ENCODE measurements at places on chromosomes 6 and 20.

DNA sequence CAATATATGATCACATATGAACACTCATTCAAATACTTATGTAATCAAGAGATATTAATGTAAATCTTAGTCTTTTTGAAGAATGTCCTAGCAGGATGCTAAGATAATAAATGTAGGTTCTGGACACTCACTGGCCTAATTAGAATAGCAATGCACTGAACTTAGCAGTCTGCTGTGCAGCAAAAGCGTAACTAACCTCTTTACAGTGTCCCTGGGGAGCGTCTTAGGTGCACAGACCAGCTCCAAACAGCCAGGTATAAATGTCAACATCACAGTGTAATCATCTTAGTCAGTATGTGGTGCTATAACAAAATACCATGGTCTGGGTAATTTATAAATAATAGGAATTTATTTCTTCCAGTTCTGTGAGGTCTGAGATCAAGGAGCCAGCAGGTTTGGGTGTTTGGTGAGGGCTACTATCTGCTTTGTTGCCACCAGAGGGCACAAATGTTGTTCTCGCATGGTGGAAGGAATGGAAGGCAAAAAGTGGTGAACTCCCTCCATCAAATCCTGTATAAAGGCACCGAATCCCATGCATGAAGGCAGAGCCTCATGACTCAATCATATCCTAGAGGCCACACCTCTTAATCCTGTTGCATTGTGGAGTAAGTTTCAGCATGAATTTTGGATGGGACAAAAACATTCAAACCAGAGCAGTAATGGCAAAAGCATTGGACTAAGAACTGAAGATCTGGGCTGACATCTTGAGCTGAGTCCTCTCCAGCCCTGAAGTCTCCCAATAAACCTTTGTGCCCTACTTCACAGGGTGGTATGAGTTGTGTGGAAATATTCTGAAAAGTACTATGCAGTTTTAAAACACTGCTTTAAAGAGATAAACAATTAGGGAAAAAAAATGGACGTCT lies 41.8 kb upstream of the FOXO3 start:
- DNase-seq: peak; percentile 44

DNA sequence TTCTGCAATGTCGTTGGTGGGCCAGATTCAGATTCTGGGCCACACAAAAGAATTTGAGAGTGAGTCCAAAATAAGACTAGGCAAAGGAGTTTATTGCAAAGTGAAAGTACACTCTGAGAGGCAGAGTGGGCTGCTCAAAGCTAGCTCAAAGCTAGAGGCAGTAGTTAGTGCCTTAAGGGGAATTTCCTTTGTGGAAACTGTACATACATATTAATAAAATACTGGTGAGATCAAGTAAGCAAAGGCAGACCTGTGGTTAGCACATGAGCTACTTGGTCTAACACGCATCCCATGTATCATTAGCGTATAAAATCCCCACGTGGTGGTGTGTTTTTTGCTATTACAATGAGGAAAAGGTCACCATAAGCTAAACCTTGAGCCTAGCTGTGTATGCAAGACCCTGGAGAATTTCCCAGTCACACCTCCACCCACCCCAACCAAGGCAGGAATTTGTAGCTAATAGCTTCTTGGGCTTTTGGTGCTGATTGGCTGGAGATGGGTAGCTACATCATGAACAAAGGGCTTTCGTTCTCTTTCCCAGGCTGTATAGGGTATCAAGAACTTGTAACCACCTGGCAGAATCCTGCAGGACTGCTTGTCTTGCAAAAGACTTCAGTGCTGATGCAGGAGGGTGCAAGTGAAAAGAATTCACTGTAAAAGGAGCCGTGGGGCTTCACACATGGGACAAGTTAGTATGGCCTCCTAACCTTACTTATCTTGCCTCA lies 14.7 kb upstream of the TRIM26 start:
- no peak for DNase-seq

DNA sequence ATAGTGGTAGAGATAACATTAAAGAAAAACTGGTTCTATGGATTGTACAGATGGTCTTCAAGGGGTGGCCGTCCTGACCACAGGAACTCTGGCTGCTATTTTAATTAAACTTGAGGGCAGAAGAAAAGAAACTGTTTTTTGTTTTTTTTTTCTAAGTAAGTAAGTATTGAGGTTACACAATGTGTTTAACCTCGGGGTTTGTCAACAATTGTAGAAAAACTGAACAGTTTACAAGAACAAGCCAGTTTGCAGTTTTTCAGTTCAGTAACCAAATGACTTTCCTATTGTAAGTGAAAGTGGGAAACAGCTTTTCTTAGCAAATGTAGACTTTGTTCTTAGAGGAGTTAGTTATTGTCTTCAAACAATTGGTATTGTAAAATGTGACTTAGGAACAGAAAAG lies 77.0 kb downstream of the PLCB1 start:
- DNase-seq: peak; percentile 21

DNA sequence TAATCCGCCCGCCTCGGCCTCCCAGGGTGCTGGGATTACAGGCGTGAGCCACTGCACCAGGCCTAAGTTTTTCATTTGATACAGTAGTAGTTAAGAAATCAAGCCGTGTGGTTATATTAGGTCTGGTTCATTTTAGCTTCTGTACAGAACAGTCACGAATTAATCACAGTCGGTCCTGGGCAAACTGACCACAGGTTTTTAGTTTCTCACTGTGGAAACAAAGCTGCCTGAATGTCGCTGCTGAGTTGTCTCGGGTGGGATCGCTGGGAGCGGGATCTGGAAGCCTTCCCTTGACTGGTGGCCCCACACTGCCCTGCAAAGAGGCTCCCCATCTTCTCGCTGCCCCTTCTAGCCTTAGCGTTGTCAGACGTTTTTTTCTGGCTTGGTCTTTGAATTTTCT lies 18.6 kb downstream of the UCKL1 start:
- no peak for DNase-seq

- DNase-seq: no peak
These were observed 8.2 kb downstream of the BACH2 start for GRCh38 chr6:90288404-90288803.

- DNase-seq: no peak
These were observed 49.6 kb downstream of the SLC2A12 start for GRCh38 chr6:134002821-134003220.

DNA sequence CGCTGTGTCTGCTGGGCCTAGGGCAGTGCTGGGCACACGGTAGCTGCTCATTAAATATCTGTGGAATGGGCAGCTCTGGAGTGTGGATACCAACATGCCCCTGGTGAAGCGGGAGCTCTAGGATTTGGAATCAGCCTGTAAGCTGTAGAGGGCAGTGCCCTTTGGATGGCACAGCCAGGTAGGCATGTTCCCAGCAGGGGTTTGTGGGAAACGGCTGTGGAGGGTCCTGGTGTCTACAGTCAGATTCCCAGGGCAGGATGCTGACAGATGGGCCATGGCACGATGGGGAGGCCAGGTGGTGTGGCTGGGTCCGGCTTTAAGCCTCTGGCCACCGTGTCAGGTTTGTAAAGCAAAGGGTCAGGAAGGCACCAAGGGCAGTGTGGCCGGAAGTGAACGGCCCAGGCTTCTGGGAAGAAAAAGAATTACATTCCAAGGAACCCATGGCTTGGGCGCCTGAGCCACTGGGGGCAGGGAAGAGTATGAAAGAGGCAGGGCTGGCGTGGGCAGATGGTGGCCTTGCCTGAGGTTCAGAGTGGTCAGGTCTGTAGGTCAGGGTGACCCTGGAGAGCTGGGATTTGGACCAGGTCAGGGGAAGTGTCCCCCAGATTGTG lies 44.8 kb downstream of the UBE2V1 start:
- DNase-seq: no peak

GRCh38 chr6:111485342-111485741 lies 2.3 kb upstream of the REV3L start:
- DNase-seq: no peak

- no peak for DNase-seq
These were observed 56.8 kb downstream of the TMEM242 start for GRCh38 chr6:157266274-157267101.

- no peak for DNase-seq
These were observed 95.1 kb downstream of the LIN28B start for GRCh38 chr6:105051941-105052471.
